ENCODE measurements at places on chromosomes 6 and 20.

DNA sequence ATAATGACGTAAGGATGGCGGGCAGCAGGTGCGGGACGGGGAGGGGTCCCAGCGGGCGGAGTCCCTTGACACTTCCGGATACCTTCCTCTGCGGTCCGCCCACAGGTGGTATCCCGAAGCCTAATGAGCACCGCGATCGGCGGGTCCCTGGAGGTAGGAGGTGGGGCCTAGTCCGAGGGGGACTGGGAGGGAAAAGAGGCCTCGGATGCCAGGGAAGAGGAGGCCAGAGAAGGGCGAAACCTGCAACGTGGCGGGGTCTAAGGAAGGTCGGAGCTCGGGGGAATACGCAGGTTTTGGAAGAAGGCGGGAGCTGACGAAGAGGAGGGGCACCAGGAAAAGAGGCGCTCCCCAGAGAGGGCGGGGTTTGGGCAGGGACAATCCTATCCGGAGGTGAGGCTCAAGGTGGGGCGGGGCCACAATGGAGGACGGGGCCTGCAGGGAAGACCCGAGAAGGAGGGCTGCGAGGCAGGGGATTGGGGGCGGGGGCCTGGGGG, 3.7 kb downstream of the PRSS16 start:
- DNase-seq: peak; percentile 87

GRCh38 chr20:21762646-21763045, 57.2 kb downstream of the PAX1 start:
- DNase-seq: no peak

GRCh38 chr20:36010825-36011224, 42.4 kb downstream of the CNBD2 start:
- DNase-seq: no peak

GRCh38 chr6:2078888-2079287, 166.5 kb downstream of the GMDS start:
- no peak for DNase-seq

DNA sequence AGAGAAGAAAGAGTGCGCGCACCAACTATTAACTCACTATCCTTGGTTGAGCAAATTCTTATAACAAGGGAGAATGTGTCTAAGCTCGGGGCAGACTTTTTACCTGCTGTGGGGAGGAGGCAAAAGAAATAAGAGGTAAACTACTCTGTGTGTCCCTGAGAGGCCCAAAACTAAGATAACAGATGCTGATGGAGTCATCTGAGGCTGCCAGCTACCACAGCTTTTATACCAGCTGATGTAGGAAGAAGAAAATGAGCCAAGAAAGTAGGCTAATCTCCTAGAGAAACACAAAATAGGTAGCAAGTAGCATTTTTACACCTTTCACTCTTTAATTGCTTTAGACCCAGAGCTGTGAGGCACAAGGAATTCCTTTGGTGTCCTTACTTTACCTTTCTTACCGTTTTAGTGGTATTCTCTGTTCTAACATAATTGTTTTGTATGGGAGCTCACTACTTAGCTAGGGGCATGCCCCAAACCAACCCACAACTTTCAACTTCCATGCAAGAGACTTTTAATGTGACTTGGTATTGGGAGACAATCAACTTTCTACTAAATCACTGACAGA, 27.8 kb upstream of the PIM1 start:
- DNase-seq: no peak

DNA sequence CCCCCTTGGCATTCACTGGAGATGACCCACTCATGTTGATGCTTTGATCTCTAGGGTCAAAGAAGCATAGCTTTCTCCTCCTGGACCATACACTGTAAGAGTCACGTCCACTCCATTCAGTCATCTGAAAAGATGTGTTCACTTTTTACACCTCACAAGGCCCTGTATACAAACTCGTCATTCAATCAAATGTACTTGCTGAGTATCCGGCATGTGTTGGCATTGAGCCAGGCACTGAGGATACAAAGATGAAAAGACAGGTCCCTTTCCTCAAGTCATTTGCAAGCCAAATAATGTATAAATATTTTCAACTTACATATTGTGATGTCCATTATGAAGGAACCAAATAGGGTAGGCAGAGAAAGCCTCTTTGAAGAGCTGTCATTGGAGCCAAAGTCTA, 32.6 kb upstream of the CSNK2A1 start:
- no peak for DNase-seq

- DNase-seq: no peak
These were observed 296.2 kb downstream of the FARS2 start for GRCh38 chr6:5557506-5557905.

DNA sequence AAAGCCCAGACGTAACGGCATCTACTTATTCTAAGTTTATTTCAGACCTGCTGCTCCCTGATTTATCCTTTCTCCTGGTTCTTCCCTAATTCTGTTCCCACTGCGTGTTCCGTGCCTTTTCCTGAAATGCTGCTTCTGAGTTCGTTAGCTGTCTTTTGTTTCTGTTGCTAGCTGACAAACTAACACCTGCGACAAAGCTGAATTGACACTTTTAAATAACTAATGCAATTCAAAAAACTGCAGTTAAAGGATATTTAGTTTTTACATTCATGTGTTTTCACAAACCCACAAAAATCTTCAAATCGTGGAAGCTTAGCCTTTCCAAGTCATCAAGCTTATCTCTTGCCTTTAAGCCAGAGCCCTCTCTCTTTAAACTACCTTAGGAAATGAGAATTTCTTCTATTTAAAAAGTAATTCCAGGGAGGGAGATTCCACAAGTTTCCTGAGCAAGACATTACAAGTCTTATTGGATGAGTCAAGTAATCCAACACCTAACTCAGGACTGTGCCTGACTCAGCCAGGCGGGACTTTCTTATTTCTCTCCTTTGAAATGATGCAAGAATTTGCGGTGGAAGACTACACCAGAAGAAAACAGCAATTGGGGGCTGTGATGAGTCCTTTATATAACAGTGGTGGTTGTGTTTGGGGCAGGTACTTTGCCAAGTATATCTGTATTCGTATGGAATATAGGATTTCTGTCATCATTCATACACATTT, 6.3 kb downstream of the ADTRP start:
- peak; percentile 93 for DNase-seq

DNA sequence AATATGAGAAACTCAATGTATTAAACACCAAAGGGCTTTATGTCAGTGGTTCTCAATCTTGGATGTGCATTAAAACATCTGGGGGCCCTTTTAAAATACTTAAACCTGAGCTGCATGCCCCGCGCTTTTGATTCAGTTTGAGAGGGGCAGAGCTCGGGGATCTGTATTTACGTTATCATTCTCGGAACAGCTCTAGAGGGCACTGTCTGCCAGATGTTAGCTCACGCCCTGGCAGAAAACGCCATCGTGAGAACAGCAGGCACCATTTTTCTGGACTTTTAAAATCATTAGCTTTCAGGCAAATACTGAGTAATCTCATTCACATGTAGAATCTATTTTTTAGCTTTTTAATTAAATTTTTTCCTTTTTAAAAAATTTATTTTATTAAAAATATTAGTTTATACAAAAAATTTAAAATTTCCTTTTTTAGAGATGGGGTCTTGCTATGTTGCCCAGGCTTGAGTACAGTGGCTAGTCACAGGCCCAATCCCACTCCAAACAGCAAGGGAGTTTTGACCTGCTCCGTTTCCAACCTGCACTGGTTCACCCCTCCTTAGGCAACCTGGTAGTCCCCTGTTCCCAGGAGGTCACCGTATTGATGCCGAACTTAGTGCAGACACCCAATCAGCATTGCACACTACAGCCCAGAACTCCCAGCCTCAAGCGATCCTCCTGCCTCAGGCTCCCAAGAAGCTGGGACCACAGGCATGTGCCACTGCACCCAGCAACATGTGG, 30.0 kb upstream of the ZNF133 start:
- no peak for DNase-seq

GRCh38 chr6:156402227-156402626, 375.0 kb upstream of the ARID1B start:
- DNase-seq: no peak

DNA sequence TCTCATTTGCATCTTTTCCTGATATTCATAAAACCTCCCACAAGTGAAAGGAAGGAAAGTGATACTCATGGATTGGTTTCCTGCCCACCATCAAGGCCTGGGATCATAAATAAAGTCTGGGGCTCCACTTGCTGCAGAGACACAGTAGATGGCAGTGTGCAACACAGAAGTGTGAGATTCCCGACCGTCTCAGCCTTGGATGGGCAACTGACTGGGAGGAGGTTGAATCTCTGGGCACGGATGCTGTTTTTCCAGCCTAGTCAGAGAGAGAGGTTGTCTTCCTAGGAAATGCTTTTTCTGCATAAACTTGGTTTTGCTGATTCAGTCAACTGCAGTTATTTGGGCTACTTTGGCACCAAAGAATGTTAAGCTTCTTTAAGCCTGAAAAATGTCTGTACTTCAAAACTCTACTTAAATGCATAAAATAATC, 9.9 kb upstream of the RFPL4B start:
- peak; percentile 68 for DNase-seq

GRCh38 chr6:169229615-169230321, 23.9 kb downstream of the THBS2 start:
- no peak for DNase-seq

DNA sequence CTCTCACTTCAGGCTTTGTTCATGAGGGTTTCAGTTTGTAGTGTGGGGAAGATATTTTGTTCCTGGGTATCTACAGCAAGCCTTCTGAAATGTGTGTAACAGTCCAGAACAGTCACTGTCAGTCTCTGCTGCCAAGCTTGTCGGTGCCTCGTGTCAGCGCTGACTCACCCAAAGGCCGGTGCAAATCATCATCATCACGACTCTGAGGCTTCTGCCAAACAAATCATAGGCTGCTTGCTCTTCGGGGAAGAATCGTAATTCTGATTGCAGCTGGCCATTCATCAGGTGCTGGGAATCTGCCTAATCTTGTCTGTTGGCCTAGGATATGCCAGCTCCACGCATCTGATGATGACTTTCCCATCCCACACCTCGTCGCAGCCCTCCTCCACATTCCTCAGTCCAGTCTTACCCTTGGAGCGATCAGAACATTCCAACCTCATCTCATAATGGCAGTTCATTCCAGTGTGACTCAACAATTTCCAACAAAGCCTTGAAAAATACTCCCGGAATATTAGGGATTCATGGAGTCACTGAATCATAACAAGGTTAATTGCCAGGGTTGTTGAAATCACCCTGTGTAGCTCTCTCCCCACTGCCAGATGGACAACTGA, 40.9 kb downstream of the ALDH8A1 start:
- peak; percentile 94 for DNase-seq
